ENCODE measurements at places on chromosomes 1 and 21.

DNA sequence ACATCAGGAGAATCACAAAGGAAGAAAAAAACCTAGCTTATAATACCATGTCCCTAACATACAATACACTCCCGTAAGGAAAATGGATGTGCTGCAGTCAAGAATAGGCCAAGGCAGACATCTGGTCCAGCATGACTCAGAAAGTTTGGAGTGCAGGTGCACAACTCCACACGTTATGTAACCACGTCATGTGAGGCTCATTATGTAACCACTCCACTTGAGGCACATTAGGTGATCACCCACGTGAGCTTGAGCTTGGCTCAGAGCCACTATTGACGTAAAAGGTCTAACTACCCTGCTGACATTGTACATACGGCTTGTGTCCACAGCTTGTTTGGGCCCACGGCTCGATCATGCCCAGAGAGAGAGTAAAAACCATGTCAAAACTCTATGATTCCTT is 99.8 kb upstream of the C1orf21 start:
- no peak for DNase-seq

DNA sequence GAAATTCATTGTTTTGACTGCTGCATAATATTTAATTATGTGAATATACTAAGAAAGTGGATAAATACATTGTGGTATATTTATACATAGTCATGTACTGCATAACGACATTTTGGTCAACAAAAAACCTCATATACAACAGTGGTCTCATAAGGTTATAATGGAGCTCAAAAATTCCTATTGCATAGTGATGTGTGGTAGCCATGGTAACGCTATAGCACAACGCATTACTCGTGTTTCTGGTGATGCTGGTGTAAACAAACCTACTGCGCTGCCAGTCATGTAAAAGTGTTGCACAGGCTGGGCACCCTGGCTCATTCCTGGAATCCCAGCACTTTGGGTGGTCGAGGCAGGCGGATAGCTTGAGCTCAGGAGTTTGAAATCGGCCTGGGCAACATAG is 52.6 kb upstream of the NHLH2 start:
- DNase-seq = no peak

DNA sequence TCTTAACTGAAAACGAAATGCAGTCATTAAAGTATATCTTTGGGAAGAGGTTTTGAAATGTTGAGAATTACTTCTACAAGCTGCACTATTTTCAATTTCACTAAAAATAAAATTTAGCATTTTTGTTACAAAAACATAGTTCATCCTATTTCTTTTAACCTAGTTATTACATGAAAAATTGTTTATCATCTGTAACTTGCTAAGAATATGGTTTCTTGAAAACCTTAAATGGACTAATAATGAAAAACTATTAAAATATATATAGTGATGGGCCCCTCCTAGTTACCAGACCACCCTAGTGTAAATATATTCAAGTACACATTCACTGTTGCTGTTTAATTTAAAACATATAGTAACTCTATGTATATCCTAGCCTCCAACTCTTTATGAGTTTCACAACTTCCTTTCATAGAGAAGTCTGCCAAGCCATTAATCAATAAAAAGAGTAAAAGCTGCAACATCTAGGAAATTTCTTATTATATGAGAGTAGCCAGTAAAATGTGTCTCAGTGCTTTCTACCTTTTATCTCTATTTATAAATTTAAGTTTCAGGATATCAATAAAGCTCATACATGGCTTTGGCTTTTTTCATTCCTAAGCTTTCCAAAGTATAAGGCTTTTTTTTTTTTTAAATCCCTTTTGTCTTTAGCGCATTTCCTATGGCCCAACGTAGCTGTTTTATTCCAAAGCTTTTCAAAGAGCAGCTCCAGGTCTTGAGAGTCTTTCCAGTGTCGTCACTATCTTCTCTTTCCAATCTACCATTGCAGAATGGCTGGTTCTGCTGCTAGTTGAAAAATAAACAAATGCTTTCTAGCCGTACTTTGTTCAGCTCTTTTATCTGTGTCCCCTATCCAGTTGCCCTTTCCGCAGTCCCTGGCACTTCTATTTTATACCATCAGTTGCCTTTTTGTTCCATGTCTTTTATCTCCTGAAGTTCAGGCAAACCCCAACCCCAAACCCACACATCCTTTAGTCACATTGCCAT is 6.5 kb downstream of the IRF2BP2 start:
- DNase-seq = no peak

DNA sequence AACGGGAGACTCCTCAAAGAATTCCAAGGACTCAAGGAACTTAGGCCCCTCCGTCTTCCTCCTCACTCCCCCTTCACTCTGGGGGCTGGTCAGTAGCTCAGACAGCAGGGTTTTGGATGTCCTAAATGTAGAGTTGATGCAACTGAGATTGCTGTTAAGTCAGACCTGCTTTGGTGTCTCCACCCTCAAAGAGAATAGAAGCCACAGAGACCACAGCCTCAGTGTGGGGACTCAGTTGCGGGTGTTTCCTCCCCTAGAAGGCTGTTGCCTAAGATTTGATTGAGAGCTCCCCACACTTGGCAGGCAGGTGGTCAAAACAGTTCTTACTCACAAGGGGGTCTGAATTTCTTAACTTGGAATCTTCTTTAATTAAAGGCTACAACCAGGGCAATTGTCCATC is 7.6 kb downstream of the MAN1C1 start:
- no peak for DNase-seq

- no peak for DNase-seq
Measured at GRCh38 chr1:97901017-97901658, 19.7 kb downstream of the DPYD start.

- no peak for DNase-seq
Measured at GRCh38 chr1:215418876-215419447, 148.1 kb upstream of the KCTD3 start.

GRCh38 chr1:209051570-209051969 is 531.9 kb upstream of the CAMK1G start:
- DNase-seq = no peak

DNA sequence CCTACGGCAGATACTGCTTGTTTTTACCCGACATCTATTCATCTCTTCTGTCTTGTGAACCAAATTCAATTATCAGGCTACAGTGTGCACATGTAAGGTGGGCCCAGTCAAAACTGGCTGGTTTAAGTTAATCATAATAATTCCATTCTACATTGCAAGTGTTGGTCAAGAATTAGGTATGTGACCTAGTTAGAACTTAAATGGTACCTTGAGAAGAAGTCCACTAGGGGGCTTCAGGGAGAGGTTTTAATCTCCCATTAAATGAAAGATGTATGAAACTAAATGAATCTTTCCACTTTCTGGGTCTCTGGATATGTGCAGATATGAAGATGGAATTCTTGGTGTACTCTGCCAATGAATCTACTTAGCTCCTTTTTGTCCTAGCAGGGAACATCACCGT is 187.1 kb downstream of the CDC42BPA start:
- no peak for DNase-seq

GRCh38 chr1:52477876-52478275 is 73.5 kb downstream of the PRPF38A start:
- no peak for DNase-seq

DNA sequence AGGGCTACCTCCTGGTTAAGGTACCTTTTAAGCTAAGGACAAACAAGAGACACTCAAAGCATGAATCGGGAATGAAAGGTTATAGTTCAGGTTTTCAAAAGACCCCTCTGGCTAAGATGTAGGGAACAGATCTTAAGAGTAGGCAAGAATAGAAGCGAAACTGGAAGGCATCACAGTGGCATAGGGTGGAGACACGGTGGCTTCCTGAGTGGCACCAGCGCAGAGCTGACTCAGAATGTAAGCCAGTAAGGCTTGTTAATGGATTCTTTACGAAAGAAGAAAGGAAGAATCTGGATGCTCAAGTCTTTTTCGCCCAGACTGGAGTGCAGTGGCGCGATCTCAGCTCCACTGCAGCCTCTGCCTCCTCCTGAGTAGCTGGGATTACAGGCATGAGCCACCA is 21.2 kb downstream of the PADI6 start:
- DNase-seq = no peak

- DNase-seq = no peak
Measured at GRCh38 chr1:19481826-19482398, 3.4 kb downstream of the CAPZB start.

DNA sequence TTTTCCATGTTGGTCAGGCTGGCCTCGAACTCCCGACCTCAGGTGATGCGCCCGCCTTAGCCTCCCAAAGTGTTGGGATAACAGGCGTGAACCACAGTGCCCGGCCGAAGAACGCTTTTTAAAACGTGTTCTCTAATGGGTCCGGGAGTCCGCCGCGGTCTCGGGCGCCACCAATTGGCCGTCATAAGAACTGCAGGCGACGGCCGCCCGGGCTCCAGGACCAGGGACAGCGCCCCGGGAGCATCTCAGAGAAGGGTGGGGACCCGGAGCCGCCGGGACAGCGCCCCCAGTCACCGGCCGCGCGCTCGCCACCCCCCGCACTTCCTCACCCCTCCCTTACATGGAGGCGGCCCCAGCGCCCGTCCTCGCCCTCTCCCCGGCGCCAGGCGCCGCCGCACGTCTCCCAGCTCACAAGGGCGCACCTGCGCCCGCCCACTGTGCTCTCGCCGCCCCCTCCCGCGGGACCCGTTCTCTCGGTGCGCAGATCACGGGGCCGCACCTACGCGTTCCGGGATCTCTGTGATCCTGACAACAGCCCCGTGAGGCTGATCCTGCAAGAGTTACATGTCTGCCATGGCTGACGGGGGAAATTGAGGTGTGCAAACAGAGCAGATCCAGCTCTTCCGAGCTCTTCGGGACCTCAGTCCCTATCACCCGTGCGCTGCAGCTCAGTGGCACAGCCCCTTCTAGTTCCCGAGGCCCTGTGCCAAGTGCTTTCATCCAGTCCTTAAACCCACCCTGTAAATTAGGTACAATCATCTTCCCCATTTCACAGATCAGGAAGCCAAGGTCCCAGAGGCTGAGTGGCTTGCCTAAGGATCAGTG is 9.8 kb downstream of the RAP1GAP start:
- DNase-seq = peak; percentile 93

GRCh38 chr1:108708691-108709660 is 3.7 kb upstream of the FNDC7 start:
- no peak for DNase-seq

GRCh38 chr1:174258148-174258550 is 98.8 kb downstream of the RABGAP1L start:
- DNase-seq = no peak

DNA sequence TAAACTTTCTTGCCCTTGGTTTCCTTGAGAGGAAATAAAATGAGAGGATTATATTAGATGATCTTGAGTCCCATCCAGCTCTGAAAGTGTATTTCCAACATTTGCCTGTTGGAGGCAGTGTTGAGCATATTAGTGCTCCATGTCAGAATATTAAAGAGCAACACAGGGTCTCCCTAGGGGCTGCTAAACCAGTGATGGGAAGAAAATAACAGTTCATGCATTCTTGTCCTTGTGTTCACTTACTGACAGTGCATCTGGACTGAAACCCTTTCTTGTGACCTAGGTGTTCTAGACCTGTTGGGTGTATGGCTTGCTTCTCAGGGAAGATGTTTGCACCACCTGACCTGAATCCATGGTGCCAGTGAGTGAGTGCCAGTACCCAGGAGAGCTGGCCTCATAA is 124.7 kb upstream of the KIAA0040 start:
- DNase-seq = no peak

DNA sequence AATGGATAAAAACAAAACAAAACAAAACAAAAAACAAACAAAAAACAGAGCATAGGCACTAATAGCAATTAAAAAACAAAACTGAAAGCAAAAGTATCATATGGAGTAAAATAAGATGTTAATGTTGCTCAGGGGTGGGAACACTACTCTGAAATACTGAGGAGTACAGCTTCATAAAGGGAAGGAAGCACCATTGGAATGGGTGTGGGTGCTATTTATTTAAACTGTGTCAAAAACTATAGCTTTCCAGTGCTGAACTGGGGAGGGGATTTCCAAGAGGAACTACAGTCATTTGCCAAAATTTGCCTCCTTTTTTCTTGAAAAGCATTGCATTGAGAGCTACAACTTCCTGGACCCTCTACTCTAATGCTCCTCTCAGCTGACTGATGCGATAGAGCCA is 40.0 kb downstream of the SPTA1 start:
- no peak for DNase-seq

DNA sequence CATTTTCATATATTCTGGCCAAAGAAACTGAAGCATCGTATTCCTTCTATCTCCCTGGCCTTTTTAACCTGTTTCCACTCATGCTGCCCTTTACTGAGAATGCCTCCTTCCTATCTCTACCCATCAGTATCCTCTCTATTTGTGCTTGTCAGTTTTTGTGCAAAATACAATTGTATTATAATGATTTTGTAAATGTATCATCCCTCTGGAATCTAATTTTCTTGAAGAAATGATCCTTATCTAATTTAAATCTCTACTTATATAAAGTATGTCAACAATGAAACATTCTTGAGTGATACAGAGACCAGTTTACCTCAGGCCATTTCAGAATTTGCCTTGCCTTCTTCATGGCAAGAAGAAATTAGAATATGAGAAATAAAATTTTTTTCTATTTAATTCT is 59.0 kb upstream of the TEKT2 start:
- no peak for DNase-seq

- no peak for DNase-seq
Measured at GRCh38 chr1:10935724-10936123, 76.7 kb upstream of the TARDBP start.

DNA sequence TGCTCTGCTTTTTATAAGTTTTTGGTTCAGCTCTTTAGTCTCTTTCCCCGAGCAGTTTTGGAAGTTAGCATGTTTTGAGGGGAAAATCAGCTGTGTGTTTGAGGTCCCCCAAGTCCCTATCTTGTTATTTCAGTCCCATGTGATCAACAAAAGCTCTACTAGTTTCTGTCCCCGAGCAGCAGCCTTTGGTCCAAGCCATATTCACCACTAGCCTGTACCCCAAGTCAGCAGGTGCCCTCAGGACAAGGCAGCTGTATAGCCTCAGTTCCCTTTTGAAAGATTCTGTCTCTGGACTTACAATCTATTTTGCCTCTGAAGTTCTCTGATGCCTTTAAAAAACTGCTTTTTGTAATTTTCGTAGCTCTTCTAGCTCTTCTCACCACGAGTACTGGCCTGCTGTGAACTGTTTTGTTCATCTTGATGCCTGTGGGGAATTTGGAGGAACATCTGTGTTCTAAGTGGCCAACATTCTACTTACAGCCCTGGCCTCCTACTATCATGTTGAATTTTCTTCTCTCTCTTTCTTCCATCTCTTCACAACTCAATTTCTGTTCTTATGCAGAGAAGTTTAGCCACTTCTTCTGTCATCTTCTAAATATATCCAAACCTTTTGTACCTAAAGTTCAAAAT is 16.7 kb downstream of the UAP1 start:
- DNase-seq = no peak

DNA sequence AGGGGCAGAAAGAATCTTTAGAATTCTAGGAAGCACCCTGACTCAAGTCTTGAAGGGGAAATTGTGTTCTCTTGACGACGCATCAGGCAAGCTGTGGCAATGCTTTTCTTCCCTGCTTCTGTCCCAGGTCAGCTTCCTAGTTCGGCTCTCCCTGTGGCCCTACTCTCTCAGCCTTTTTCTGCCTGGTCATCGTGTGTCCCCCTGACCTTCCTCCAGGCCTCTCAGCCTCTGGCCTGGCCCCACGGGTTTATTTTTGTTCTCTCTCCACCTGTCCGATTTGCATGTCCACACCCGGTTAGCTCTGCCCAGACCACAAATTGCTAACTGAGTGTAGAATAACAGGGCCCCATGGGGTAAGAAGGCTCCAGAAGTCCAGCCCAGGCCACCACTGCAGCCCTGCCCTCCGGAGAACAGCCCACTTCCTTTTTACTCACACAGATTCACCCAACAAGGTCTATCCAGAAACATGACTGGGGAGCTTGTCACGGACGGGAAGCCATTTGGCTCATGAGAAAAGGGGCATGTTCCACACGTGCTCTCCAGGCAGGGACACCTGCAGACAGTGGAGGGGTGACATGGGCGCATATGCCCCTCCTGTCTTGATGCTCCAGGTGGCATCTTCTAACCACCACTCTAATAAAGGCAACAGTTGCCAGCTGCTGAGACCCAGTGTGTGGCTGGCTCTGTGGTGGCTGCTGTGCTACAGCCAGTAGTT is 9.8 kb downstream of the KCNN3 start:
- DNase-seq = no peak
